ENCODE measurements at places on chromosomes 6 and 20.

DNA sequence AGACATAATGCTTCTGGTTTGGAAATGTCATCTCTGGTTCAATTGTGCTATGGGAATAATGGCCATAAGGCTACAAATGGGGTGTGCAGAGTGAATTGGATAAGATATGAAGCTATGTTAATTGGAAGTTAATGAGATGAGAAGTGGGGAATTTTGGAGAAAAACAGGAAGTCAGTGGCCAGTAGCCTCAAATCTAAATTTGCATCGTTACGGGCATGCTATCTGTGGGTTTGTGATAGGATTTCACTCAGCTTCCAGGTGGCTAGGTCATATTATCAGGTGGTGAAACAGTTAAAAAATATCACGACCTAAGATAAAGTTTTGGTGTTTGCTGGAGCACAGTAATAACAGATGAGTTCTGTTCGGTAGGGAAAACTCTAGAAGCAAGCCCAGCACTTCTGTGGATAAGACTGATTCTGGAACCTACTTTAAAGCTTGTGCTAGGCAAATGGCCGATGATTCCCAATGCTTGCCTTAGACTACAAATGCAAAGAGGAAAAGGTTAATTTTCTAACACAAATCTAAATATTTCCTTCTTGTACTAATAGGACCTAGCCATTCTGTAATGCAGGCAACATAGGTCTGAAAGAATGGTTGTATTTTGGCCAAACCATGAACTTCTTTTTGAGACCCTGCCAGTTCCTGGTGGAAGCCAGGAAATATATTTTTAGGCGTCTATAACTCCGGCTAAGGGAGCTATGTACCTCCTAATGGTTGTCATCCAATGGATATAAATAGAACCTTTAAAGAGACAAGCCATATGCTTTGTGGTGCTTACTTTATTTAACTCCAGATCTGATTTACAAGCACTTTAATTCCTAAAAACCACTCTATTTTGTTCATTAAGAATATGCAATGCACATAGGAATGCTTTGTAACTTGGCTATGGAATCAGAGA, 111.0 kb downstream of the PLCB1 start:
- DNase-seq = no peak

GRCh38 chr6:111088668-111089003, 1.3 kb downstream of the SLC16A10 start:
- no peak for DNase-seq

DNA sequence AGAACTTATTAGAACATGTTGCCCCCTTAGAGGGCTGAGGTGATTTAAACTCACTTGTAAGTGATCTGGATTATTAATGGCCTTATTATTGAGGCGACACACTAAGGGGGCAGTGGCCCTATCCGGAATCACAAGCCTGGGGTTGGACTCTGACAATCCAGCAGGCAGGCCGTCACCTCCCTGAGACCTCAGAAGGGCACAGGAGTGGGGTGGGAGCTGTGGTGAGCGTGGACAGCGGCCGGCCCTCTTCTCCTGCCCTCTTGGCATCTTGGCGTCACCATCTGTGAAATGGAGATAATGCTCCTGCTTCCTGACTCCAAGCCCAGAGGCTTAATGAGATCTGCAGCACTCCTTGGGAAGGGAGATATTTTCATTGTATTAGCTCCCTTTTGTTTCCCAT, 15.6 kb upstream of the UQCC2 start:
- no peak for DNase-seq

- DNase-seq = no peak
These were observed 10.3 kb downstream of the ZNF337 start for GRCh38 chr20:25686081-25687067.

GRCh38 chr6:153503810-153504209, 372.7 kb upstream of the RGS17 start:
- DNase-seq = no peak

DNA sequence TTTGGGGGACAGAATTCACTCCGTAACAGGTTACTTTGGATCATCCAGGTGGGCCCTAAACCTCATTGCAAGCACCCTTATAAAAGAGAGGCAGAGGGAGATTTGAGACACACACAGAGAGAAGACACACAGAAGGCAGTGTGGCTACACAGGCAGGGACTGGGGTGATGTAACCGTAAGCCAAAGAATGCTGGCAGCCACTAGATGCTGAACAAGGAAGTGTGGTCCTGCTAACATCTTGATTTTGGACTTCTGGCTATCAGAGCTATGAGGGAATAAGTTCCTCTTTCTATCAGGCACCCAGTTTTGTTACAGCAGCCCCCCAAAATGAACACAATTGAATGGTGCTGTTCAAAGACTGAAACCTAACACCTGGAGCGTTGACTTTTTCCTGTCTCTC, 191.3 kb upstream of the MYLIP start:
- DNase-seq = no peak

- no peak for DNase-seq
These were observed 299.1 kb downstream of the FOXC1 start for GRCh38 chr6:1908784-1909183.

GRCh38 chr6:111992851-111993250, 61.1 kb upstream of the CCN6 start:
- peak; percentile 58 for DNase-seq

DNA sequence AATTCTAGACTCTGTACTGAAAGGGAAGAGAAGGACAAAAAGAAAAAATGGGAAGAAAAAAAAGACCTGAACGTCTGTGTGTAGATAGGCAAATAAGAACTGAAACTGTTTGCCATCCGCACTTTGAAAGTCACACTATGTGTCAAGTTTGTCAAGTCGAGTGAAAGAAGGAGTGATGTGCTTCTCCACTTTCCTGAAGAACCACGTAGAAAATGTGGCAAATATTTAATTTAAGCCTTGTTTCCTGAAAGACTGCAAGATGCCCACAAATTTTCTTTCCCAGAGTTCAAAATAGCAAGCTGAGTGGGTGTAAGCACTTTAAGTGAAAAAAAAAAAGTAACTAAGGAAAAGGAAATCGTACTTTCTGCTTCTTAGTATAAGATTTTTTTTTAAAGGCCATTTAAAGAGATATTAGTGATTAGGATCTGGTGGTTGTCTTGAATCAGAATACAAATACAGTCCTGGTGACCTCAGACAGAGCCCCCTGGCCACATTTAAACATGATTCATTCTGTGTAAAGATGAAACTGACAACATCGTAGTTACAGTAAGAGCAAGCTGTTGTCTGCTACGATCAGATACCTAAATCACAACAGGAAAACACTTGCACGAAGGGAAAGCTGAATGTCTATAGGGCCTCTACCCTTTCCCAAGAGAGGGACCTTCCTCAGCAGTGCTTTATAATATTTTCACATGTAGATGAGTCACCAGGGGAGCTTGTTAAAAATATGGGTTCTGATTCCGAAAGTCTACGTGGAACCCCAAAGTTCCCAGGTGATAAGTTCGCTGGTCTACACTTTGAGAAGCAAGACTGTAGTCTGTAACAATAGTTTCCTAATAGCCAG, 102.3 kb downstream of the HIVEP2 start:
- DNase-seq = peak; percentile 30

DNA sequence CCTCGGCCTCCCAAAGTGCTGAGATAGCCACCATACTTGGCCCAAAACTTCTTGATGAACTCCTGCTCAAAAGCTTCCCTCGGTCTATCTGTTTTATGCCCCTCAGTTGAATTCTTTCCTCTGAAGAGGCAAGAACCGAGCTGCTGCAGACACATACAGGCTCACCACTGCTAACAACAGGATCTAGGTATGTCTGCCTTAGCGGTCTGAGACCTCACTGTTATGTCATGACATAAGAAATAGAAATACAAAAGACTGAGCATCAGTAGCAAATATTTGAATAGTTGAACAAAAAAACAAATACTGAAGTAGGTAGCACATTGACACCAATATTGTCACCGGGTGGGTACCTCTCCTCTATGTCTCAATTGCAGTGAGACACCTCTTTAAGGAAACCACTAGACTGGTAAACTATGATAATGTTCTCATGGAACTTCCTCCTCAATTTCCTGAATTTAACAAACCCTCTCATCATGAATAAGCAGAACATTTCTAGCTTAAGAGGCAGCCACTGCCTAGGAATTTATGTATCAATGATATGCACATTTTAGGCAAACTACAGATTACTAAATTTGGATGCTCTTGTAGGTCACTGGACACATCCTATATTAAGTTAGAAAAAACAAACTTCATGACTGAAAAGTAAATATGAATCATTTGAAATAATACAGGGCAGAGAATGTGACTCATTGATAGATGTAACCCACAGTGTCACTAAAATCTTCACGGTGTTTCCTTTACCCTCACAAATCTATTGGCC, 9.4 kb upstream of the STXBP5 start:
- peak; percentile 35 for DNase-seq

DNA sequence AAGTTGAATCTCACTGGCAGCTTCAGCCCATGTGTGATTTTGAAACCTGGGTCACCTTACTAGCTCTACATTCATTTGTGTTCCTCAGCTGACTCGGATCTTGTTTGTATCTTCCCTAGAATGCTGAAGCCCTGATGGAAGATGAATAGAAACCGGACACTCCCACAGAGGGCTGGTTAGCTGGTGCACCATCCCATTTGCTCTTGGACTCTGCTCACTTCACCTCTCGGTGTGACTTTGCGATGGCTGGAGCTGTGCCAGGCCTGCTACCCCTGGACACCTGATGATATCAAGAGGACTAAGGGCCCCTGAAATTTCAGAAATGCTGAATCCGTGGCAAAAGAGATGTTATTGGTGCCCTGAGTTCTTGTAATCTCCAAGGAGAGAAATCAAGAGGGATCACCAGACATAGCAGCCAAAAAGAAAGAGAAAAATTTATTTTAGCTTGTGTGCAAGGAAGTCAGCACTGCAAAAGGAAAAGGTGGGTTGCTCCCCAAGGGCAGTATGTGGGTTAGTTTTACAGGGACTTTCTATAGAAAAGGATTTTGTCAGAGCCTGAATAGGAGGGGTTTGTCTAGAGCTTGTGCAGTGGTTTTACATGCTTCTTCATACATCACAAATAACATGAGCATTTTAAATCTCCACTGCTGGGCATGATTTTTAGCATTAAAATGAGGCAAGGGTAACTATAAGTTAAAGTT, 426.3 kb upstream of the NOX3 start:
- no peak for DNase-seq

DNA sequence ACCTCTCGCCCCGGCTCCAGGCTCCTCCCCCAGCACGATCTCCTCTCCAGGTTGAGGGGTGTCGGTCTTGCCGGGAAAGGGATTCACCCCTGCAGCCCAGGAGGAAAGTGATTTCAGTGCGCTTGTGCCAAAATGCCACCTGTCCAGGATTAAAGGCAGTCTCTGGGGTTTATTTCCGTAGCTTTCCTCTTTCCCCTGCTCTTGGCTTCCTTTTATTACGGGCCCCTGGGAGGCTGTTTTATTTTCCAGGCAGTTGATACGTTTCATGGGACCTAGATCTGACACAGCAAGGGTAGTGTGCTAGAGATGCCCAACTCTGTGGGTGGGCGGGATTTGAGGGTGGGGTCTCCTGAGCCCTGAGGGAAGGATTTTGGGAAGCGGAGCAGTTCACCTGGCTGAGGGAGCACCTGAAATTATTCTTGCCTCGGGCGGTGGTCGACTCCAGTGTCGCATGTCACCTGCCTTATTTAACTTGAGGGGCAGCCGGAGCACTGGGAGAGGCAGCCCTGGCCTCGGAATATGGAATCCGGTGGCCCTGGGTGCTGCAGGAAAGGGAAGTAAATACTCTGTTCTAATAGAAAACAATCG, 9.5 kb upstream of the NKX2-2 start:
- DNase-seq = no peak

DNA sequence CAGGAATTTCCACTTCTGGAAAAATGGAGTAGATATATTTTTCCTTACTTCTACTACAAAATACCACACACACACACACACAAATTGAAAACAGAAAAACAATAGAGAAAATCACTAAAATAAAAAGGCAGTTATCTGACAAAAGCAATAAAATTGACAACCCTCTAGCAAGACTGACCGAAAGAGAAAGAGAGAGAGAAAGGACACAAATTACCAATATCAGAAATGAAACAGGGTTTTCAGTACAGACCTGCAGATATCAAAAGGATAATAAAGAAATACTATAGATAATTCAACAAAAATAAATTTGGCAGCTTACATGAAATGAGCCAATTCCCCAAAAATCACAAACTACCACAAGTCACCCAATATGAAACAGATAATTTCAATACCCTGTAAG, 104.7 kb downstream of the OPRM1 start:
- DNase-seq = no peak

- no peak for DNase-seq
These were observed 190.3 kb downstream of the TAF4 start for GRCh38 chr20:61875221-61875885.

DNA sequence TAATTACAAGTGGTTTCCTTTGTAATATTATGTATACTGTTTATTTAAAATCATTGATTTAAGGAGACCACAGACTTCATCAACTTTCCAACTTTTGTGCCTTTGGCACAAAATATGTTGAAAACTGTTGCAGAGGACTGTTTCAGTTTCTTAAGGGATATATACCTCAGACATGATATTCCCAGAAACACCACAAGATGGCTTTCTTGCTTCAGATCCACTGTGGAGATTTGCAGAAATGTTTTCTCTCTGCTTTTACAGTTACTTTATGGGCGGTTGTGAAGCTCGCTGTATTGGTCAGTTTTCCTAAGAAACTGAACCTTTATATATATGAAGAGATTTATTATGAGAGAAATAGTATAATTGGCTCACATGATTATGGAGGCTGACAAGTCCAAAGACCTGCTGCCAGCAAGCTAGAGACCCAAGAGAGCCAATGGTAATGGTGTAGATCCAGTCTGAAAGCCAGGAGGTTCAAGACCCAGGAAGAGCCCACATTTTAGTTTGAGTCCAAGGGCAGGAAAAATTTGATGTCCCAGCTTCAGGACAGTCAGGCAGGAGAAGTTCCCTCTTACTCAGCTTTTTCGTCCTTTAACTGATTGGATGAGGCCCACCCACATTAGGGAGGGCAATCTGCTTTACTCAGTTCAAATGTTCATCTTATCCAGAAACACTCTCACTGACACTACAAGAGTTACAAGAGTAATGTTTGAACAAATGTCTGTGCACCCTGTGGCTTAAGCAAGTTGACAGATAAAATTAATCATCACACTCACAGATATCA, 12.8 kb downstream of the ME1 start:
- DNase-seq = peak; percentile 79

DNA sequence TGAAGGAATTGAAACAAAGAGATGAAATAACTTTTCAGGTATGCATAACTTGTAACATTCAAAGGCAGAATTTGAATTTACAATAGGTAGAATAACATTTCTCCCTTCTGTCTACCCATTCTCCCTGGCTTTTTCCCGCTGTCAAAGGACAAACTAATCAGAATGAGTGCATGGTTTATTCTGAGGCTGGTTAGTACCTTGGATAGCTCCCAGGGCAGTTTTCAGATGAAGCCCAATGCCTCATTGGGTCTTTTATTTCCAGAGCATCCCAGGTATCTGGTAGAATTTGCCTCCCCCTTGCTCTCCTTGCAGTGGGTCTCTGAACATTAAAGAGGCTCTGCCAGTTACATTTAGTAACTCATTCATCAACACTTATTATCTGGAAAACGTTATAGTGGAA, 665.5 kb downstream of the BCKDHB start:
- no peak for DNase-seq

- DNase-seq = no peak
These were observed 10.0 kb upstream of the SLC4A11 start for GRCh38 chr20:3248993-3249347.
